ENCODE measurements at places on chromosomes 2 and 18.

GRCh38 chr18:48935433-48935774 is 15.4 kb downstream of the SMAD7 start:
- DNase-seq = no peak

- no peak for DNase-seq
Measured at GRCh38 chr18:33821503-33821902, 243.5 kb downstream of the ASXL3 start.

DNA sequence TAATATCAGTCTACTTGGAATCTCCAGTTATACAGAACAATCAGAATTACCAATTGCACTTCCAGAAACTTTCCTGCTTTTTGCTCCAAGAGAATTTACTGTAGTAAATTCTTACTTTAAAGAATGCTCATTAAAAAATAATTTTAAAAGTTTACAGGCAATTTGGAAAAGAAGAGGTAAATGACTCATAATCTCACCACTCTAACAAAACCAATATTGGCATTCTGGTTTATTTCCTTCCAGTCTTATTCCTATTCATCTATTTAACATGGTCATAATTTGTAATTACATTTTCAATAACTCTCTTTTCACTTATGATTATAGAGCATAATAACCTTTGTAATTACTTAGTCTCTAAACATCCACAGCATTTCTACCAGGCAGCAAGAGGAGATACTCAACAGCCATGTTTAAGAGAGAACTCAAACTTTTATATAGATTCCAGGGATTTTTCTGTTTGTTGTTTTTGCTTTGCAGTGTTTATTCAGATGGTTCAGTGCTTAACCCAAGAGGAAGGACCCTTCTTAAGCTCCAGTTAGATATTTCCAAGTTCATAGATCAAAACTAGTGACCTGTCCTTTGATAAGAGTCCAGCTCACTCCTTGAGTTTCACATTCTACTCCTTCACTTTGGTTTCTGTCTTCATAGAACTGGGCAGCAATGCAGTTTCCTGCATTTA is 464.7 kb downstream of the TXNL1 start:
- no peak for DNase-seq

- DNase-seq = no peak
Measured at GRCh38 chr2:51469102-51469501, 437.2 kb upstream of the NRXN1 start.

- no peak for DNase-seq
Measured at GRCh38 chr2:210399440-210400041, 77.0 kb downstream of the LANCL1 start.

- no peak for DNase-seq
Measured at GRCh38 chr18:62877411-62878221, 162.3 kb downstream of the PHLPP1 start.

DNA sequence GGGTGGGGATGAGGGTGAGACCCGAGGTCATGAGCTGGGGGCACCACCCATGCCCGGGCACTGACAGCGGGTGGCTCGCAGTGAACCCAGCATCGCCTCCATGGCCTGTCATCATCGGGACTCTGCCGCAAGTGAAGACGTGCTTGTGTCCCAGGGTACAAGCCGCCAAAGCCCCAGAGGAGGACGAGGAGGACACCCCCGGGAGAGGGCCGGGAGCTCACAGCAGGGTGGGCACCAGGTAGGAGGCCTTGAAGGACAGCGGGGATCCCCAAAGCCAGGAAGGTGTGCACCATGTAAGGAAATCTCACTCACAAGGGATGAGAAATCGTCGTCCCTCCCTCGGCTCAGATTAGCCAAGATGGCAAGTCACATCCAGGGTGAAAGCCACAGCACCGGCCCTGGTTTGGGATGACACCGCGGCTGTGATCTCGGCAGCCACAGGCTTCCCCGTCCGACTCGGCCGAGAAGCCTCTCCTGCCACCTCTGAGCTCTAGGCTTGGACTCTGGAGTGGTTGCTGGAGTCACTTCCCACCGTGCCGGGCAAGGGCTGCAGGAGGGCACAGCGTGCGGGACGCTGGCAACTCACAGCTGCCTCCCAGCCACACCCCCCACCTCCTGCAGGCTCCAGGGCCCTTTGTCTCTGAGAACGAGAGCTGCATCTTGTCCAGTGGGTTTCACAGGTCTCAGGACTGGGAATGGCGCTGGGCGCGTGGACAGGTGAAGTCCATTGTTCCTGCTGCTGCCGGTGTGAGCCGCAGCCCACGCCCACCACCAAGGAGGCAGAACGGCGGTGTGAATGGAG is 81.6 kb upstream of the CTDP1 start:
- DNase-seq = no peak

Data from left renal cortex interstitium (tissue), 4 donors.